ENCODE measurements at places on chromosomes 7 and 10.

GRCh38 chr10:59098831-59099452, 77.5 kb upstream of the PHYHIPL start:
- H3K27ac ChIP-seq = no peak overlapping the region
- H3K4me1 ChIP-seq = 0 out of 2 replicates have a peak, but pooled peaks cover 5% of the 10 kb centered on the region
- no peaks in the 10 kb centered on the region for H3K27me3 ChIP-seq
- no peak for DNase-seq
- H3K4me3 ChIP-seq = no peak overlapping the region

DNA sequence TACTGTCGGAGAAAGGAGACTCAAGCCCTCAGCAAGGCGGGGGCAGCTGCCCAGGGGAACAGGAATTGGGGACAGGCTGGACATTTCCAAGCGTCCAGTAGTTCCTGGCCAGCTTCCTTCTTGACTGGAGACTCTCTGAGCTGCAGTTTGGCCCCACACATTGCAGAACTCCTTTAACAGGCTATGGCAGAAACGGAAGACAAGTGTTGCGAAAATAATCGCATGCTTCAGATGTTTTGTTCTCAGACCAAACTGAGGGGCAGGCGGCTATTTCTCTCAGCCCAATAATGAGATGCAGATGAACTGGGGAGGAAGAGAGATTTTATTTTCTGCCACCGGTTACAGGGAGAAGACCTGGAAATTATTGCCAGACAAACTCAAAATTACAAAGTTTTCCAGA, 88.0 kb upstream of the PFKP start:
- no peaks in the 10 kb centered on the region for H3K36me3 ChIP-seq
- no peaks in the 10 kb centered on the region for H3K27me3 ChIP-seq
- H3K4me1 ChIP-seq = no peaks in the 10 kb centered on the region
- H3K27ac ChIP-seq = no peak overlapping the region

DNA sequence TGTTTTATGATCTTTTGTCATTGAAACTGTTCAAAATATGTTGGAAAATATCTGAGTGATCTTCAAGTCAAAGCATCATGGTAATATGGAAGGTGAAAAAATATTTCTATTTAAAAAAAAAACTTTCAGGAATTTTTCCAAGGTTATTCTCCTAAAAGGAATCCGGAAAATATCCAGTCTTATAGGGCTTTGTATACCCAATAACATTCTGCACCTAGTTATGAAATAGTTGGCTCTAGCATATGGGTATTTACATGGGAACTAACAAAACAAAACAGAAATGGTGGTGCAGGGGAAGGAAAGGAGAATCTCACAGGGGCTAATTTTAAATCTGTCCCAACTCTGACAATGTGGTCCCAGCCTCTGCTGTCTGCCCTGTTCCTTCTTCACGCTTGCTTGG, 167.1 kb upstream of the RHEB start:
- no peaks in the 10 kb centered on the region for H3K36me3 ChIP-seq
- peaks cover 20% of the 10 kb centered on the region for H3K4me1 ChIP-seq
- no peaks in the 10 kb centered on the region for H3K27me3 ChIP-seq

GRCh38 chr7:7768977-7769709, 50.7 kb upstream of the RPA3 start:
- H3K27me3 ChIP-seq = no peaks in the 10 kb centered on the region
- H3K4me1 ChIP-seq = peaks cover 18% of the 10 kb centered on the region
- no peak overlapping the region for H3K27ac ChIP-seq

DNA sequence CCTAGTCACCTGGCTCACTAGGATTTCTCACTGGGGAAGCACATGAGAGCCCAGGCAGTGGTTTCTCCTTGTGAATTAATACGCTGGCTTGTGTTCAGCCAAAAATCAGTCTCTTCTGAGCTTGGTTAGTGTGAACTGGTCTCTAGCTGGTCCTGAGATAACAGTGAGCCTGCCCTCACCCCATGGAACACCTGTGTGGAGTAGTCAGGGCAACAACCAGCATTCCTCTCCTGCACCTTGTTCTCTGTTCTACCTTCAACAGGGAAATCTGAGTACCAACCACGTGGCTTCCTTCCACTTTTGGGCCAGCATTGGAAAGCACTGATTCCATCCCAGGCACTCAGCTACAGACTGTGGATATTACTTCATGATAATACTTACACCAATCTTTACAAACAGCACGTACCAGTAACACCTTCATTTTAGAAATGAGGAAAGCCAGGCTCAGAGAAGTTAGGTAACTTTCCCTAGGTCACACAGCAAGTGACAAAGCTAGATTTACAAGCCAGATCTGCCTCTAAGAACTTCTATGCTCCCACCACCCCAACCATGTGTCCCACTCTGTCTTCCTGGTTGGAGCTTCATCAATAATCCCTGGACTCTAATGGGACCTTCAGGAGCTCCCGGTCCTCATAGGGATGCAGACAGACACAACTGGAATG, 106.6 kb downstream of the GRID1 start:
- 0 out of 2 replicates have a peak, but pooled peaks cover 1% of the 10 kb centered on the region for H3K27me3 ChIP-seq
- no peak overlapping the region for H3K4me3 ChIP-seq
- DNase-seq = no peak
- no peaks in the 10 kb centered on the region for H3K4me1 ChIP-seq
- no peaks in the 10 kb centered on the region for H3K36me3 ChIP-seq

- H3K27ac ChIP-seq = no peak overlapping the region
- no peaks in the 10 kb centered on the region for H3K27me3 ChIP-seq
- no peak overlapping the region for H3K4me3 ChIP-seq
- DNase-seq = no peak
- H3K4me1 ChIP-seq = no peaks in the 10 kb centered on the region
- H3K36me3 ChIP-seq = no peaks in the 10 kb centered on the region
Measured at GRCh38 chr7:33336820-33337219, 207.5 kb downstream of the BBS9 start.

- no peak overlapping the region for H3K4me3 ChIP-seq
- no peaks in the 10 kb centered on the region for H3K36me3 ChIP-seq
- H3K27ac ChIP-seq = no peak overlapping the region
- no peaks in the 10 kb centered on the region for H3K27me3 ChIP-seq
- H3K4me1 ChIP-seq = no peaks in the 10 kb centered on the region
Measured at GRCh38 chr10:17316488-17317170, 88.6 kb downstream of the VIM start.

DNA sequence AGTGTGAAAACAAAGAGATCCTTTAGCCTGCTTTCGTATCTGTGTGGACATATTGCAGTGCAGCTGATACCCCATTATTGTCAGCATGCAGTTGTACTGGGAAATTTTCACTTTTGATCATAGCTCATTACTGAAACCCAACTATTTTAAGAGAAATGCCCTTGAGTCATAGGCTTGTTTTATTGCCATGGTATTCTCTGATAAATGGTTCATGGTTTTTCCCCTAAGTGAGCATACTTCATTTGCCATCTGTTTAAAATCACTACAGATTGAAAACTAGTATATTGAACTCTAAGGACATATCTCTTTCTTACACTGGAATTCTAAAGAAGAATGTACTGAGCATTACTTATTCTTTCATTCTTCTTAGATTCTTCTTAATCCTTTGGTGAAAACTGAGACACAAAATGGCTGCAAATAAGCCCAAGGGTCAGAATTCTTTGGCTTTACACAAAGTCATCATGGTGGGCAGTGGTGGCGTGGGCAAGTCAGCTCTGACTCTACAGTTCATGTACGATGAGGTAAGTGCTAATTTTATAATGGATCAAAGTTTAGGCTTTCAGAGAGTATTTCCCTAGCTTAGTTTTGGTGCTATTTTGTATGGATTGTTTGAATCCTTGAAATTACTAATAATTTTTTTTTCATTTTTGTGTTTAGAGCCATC, 63.0 kb downstream of the RALA start:
- H3K27ac ChIP-seq = no peak overlapping the region
- H3K27me3 ChIP-seq = no peaks in the 10 kb centered on the region
- H3K36me3 ChIP-seq = no peaks in the 10 kb centered on the region

GRCh38 chr10:79196470-79197461, 128.0 kb downstream of the ZMIZ1 start:
- no peak overlapping the region for H3K4me3 ChIP-seq

- no peaks in the 10 kb centered on the region for H3K27me3 ChIP-seq
- DNase-seq = no peak
- H3K36me3 ChIP-seq = no peaks in the 10 kb centered on the region
- no peaks in the 10 kb centered on the region for H3K4me1 ChIP-seq
- no peak overlapping the region for H3K27ac ChIP-seq
Measured at GRCh38 chr7:52431082-52431815, 604.2 kb upstream of the POM121L12 start.

- DNase-seq = no peak
- H3K27ac ChIP-seq = no peak overlapping the region
- no peaks in the 10 kb centered on the region for H3K27me3 ChIP-seq
- H3K36me3 ChIP-seq = no peaks in the 10 kb centered on the region
- H3K4me1 ChIP-seq = no peaks in the 10 kb centered on the region
Measured at GRCh38 chr7:11343136-11343535, 369.5 kb downstream of the PHF14 start.

- H3K4me1 ChIP-seq = no peaks in the 10 kb centered on the region
- H3K27me3 ChIP-seq = no peaks in the 10 kb centered on the region
- H3K27ac ChIP-seq = no peak overlapping the region
Measured at GRCh38 chr10:27661514-27662286, 83.9 kb downstream of the MKX start.

- DNase-seq = no peak
- no peaks in the 10 kb centered on the region for H3K36me3 ChIP-seq
- no peak overlapping the region for H3K27ac ChIP-seq
Measured at GRCh38 chr7:30869794-30870611, 41.6 kb upstream of the AQP1 start.

- H3K4me3 ChIP-seq = no peak overlapping the region
- no peaks in the 10 kb centered on the region for H3K27me3 ChIP-seq
- no peak for DNase-seq
- no peak overlapping the region for H3K27ac ChIP-seq
- no peaks in the 10 kb centered on the region for H3K36me3 ChIP-seq
- no peaks in the 10 kb centered on the region for H3K4me1 ChIP-seq
Measured at GRCh38 chr10:111247781-111248389, 171.1 kb downstream of the ADRA2A start.

- DNase-seq = no peak
- H3K4me1 ChIP-seq = peaks cover 57% of the 10 kb centered on the region
- no peak overlapping the region for H3K4me3 ChIP-seq
- no peaks in the 10 kb centered on the region for H3K36me3 ChIP-seq
Measured at GRCh38 chr7:134905375-134905774, 80.9 kb upstream of the AGBL3 start.

DNA sequence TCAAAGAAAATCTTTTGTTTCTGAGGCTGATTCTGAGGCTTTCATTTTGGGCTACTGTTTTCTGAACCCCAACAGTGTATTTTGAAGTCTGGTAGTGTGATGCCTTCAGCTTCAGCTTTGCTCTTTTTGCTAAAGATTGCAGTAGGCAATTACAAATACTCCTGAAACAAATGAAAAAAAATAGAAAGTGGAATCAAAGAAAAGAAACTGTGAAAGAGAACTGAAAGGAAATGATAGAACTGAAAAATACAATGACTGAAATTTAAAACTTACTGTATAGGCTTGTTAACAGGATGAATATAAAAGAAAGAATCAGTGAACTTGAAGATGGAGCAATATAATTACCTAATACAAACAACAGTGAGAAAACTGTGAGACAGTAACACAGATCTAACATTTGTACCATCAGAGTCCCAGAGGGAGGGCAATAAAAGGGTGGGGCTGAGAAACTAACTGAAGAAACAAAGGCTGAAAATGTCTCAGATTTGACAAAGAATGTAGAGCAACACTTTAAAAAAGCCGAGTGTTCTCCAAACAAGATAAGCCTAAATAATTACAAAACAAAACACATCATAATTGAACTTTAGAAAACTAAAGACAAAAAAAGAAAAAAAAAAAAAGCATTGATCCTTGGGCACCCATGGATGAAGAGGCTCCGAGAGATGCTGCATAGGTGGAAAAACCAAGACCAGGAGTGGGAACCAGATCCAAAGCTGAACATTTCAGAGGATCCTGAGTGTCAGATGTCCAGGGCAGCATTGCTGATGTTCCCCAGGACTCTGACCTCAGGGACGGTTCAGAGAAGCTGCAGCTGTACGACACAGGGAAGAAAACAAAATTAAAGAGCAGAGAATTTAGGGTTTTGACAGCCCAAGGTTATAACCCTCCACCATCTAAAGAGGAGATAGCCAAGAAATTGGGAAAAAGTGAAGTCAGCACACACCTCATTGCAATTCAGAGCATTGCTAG, 223.2 kb upstream of the IGFBP3 start:
- H3K27me3 ChIP-seq = no peaks in the 10 kb centered on the region
- no peak for DNase-seq
- peaks cover 23% of the 10 kb centered on the region for H3K4me1 ChIP-seq

GRCh38 chr10:116536810-116537209, 8.9 kb upstream of the PNLIP start:
- no peaks in the 10 kb centered on the region for H3K36me3 ChIP-seq
- no peak overlapping the region for H3K4me3 ChIP-seq
- H3K27ac ChIP-seq = no peak overlapping the region
- no peaks in the 10 kb centered on the region for H3K4me1 ChIP-seq
- DNase-seq = no peak

GRCh38 chr7:124633740-124634139, 131.9 kb downstream of the GPR37 start:
- H3K27me3 ChIP-seq = no peaks in the 10 kb centered on the region
- no peak for DNase-seq
- H3K27ac ChIP-seq = no peak overlapping the region
- H3K36me3 ChIP-seq = no peaks in the 10 kb centered on the region

- DNase-seq = no peak
- H3K4me1 ChIP-seq = peaks cover 6% of the 10 kb centered on the region
- H3K27ac ChIP-seq = no peak overlapping the region
- H3K36me3 ChIP-seq = no peaks in the 10 kb centered on the region
- H3K27me3 ChIP-seq = no peaks in the 10 kb centered on the region
- no peak overlapping the region for H3K4me3 ChIP-seq
Measured at GRCh38 chr7:130276796-130277762, 10.4 kb downstream of the CPA2 start.

- peaks cover 18% of the 10 kb centered on the region for H3K4me1 ChIP-seq
- no peaks in the 10 kb centered on the region for H3K36me3 ChIP-seq
- no peak overlapping the region for H3K27ac ChIP-seq
- H3K27me3 ChIP-seq = no peaks in the 10 kb centered on the region
- no peak overlapping the region for H3K4me3 ChIP-seq
- DNase-seq = no peak
Measured at GRCh38 chr7:155529845-155530244, 16.5 kb downstream of the CNPY1 start.

DNA sequence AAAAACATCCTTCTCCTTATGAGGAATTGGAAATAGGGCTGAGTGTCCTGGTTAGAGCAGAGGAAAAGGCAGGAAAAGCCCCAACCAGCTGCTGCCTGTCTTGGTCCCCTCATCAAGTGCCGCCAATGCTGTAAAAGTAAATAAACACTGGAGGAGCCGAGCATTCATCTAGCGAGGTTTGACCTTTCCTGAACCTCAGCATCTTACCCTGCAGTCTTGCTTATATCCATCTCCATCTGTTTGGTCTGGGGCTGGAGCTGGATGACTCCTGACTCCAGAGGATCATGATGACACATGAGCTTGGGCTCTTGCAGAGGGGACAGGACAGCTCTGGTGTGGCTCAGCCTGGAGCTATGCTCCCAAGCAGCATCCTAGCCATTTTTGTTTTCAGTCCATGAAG, 501.1 kb downstream of the TNS3 start:
- no peaks in the 10 kb centered on the region for H3K27me3 ChIP-seq
- no peak overlapping the region for H3K4me3 ChIP-seq
- no peaks in the 10 kb centered on the region for H3K4me1 ChIP-seq
- no peak overlapping the region for H3K27ac ChIP-seq
